GM23248 (cell line): ENCODE measurements at places on chromosomes 5 and 9. TPM values are rescaled to one million over a fixed set of nuclear protein-coding genes. Genes with fewer than 3 reads are reported as not detected.

- no peaks in the 10 kb centered on the region for H3K36me3 ChIP-seq
- no peak overlapping the region for H3K4me3 ChIP-seq
- DNase-seq = no peak
- H3K27me3 ChIP-seq = no peaks in the 10 kb centered on the region
- no peak overlapping the region for H3K27ac ChIP-seq
Observed at GRCh38 chr5:2900360-2900759, 148.9 kb upstream of the IRX2 start.

The ALDH7A1 gene
- total RNA-seq = 41.3 and 45.8 TPM in 2 replicates

The CCNB1 gene
- 66.7 and 73.6 TPM in 2 replicates for total RNA-seq

GRCh38 chr5:113520429-113520828, 6.9 kb downstream of the YTHDC2 start:
- no peak overlapping the region for H3K4me3 ChIP-seq
- peak; percentile 78 for DNase-seq
- peak overlapping the region; percentile 22; the same call in 1 of the 2 replicates for H3K27ac ChIP-seq
- peaks cover 21% of the 10 kb centered on the region for H3K4me1 ChIP-seq
- H3K27me3 ChIP-seq = no peaks in the 10 kb centered on the region
- H3K36me3 ChIP-seq = 0 out of 2 replicates have a peak, but pooled peaks cover 13% of the 10 kb centered on the region

The TGFBI gene
- 7,109 and 7,351 TPM in 2 replicates for total RNA-seq

DNA sequence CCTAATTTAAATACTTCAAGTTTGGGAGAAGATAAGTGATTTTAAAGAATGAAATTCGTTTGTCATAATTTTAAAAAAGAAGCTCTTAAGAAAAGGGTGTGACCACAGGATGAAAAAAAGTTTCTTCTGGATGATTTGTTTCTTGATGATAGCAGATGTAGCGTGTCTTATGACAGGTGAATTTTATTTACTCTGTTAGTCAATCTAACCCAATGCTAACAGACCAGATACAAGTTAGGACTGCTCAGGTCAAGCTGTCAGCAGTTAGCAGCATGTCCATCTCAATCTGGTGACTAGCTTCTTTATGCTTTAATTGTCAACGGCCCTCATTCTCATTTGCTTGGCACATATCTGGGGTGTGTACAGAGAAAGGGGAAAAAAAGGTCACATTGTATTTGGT, 456.0 kb downstream of the BNC2 start:
- H3K27ac ChIP-seq = no peak overlapping the region
- H3K36me3 ChIP-seq = no peaks in the 10 kb centered on the region
- no peaks in the 10 kb centered on the region for H3K27me3 ChIP-seq
- peaks cover 50% of the 10 kb centered on the region for H3K4me1 ChIP-seq

GRCh38 chr5:168187614-168188013, 103.8 kb upstream of the WWC1 start:
- no peak for DNase-seq
- H3K4me3 ChIP-seq = no peak overlapping the region
- H3K36me3 ChIP-seq = peaks cover 24% of the 10 kb centered on the region
- H3K27me3 ChIP-seq = no peaks in the 10 kb centered on the region
- H3K4me1 ChIP-seq = no peaks in the 10 kb centered on the region

- H3K27me3 ChIP-seq = no peaks in the 10 kb centered on the region
- H3K36me3 ChIP-seq = no peaks in the 10 kb centered on the region
- H3K4me1 ChIP-seq = no peaks in the 10 kb centered on the region
- no peak overlapping the region for H3K27ac ChIP-seq
- DNase-seq = no peak
Observed at GRCh38 chr5:56829137-56829908, 14.0 kb downstream of the MAP3K1 start.

GRCh38 chr9:2919347-2919746, 75.5 kb upstream of the PUM3 start:
- H3K27me3 ChIP-seq = 0 out of 2 replicates have a peak, but pooled peaks cover 6% of the 10 kb centered on the region
- H3K36me3 ChIP-seq = no peaks in the 10 kb centered on the region
- H3K27ac ChIP-seq = no peak overlapping the region
- no peak overlapping the region for H3K4me3 ChIP-seq
- H3K4me1 ChIP-seq = no peaks in the 10 kb centered on the region
- peak; percentile 60 for DNase-seq

DNA sequence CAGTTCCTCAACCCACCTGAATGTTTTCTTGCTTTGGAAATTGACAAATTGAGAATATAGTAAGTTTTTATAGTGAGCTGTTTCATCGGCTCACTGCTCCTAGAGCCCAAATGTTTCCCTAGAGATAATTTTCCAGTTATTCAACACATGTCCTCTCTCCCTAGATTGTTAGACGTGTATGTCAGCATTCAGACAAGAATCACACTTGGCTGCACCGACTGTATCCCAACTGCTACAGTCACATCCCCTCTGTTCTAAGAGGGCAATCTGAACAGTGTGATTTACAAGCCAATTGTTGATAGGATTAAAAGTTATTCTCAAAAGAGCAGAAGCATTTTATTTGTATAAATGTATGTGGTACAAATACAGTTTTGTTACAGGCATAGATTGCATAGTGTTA, 93.9 kb downstream of the MAMDC2 start:
- no peaks in the 10 kb centered on the region for H3K36me3 ChIP-seq
- DNase-seq = no peak
- peaks cover 34% of the 10 kb centered on the region for H3K4me1 ChIP-seq
- no peak overlapping the region for H3K4me3 ChIP-seq
- H3K27ac ChIP-seq = no peak overlapping the region

DNA sequence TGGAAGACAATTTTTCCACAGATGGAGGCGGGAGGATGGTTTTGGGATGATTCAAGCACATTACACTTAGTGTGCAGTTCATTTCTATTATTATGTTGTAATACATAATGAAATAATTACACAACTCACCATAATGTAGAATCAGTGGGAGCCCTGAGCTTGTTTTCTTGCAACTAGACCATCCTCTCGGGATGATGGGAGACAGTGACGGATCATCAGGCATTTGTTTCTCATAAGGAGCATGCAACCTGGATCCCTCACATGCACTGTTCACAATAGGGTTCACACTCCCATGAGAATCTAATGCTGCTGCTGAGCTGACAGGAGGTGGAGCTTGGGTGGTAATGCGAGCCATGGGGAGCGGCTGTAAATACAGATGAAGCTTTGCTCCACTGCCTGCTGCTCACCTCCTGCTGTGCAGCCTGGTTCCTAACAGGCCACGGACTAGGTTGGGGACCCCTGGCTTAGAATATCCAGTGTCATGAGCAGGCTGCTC, 1.6 kb downstream of the STKLD1 start:
- H3K4me1 ChIP-seq = peaks cover 23% of the 10 kb centered on the region
- peaks cover 5% of the 10 kb centered on the region for H3K36me3 ChIP-seq
- no peaks in the 10 kb centered on the region for H3K27me3 ChIP-seq
- H3K4me3 ChIP-seq = no peak overlapping the region
